ENCODE measurements at places on chromosomes 11 and 22. TPM values are rescaled to one million over a fixed set of nuclear protein-coding genes. Genes with fewer than 3 reads are reported as not detected.

- no peak overlapping the region for H3K27ac ChIP-seq
- no peak overlapping the region for H3K4me3 ChIP-seq
- no peaks in the 10 kb centered on the region for H3K4me1 ChIP-seq
- H3K36me3 ChIP-seq, result no peaks in the 10 kb centered on the region
- no peaks in the 10 kb centered on the region for H3K27me3 ChIP-seq
Measured at GRCh38 chr11:64084951-64085710, 49.4 kb downstream of the FLRT1 start.

DNA sequence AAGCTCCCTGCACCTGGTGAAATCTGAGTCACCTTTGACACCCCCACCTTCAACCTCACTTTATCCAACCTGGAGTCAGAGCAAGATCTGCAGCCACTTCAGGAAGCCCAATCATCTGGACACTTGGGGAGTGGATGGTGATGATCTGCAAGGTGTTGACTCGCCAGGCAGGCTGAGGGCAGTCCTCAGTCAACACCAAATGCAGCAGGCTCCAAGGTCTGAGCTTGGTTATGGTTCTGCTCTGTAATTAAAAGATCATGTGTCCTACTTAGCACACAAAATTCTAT is 446.9 kb downstream of the BRD1 start:
- no peak overlapping the region for H3K4me3 ChIP-seq
- no peaks in the 10 kb centered on the region for H3K36me3 ChIP-seq
- H3K27ac ChIP-seq, result no peak overlapping the region
- no peak for DNase-seq

DNA sequence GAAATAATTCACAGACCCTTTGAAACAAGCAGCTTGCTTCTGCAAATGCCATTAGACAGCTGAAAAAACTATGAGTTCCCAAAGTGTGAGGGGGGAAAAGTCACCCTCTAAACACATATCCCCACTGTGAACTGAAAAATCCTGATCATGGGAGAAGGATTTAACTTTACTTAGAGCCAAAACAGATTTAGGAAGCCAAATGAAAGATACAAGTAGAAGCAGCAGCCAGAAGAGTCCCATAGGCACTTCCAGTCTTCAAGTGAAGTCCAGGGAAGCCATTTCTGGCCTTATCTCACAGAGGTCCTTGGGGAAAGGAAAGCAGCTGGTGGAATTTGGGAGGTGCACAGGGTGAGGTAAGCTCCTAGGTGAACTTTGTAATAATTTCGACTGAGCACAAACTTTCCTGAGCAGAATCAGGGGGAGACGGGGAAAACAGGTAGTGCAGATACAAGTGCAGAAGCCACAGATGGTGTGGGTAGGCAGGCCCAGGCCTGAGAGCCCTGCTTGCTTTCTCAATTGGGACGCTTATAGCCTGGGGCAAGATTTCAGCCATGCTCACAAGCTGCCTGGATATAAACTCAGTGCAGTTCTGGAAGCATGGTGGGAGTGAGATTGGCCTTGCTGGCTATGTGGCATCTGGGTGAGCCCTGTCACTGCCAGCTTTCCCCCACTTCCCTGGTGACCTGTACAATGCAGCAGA is 44.8 kb downstream of the GAS2 start:
- no peaks in the 10 kb centered on the region for H3K4me1 ChIP-seq
- H3K27ac ChIP-seq, result peak overlapping the region; percentile 71
- no peaks in the 10 kb centered on the region for H3K36me3 ChIP-seq
- no peak overlapping the region for H3K4me3 ChIP-seq
- no peak for DNase-seq

DNA sequence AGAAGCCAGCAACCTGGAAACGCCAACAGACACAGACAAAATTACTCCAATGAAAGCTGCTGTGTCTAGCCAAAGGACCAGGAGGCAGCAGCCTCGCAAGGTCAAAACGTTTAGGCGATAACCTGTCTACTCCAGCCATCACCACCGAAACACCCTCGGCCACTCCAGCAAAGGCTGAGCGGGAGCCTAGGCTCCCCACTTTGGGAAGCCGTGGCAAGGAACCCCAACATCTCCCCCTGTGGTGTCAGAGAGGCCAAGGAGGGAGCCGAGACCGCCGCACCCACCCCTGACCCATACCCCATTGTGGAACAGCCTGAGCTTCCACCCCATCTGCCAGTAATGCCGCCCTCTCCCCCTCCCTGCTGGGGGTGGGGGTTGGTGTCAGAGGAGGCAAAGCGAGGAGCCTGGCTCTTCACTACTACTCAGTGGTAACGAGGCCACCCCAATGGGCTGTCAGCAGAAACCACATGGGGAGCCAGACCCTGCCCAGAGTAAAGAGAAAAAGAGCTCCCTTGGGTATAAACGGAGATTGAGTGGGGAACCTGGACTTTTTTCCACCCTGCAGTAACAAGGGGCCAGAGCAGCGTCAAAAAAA is 33.9 kb upstream of the SEPTIN5 start:
- H3K4me1 ChIP-seq, result no peaks in the 10 kb centered on the region
- H3K27me3 ChIP-seq, result no peaks in the 10 kb centered on the region
- no peak overlapping the region for H3K4me3 ChIP-seq
- no peaks in the 10 kb centered on the region for H3K36me3 ChIP-seq

DNA sequence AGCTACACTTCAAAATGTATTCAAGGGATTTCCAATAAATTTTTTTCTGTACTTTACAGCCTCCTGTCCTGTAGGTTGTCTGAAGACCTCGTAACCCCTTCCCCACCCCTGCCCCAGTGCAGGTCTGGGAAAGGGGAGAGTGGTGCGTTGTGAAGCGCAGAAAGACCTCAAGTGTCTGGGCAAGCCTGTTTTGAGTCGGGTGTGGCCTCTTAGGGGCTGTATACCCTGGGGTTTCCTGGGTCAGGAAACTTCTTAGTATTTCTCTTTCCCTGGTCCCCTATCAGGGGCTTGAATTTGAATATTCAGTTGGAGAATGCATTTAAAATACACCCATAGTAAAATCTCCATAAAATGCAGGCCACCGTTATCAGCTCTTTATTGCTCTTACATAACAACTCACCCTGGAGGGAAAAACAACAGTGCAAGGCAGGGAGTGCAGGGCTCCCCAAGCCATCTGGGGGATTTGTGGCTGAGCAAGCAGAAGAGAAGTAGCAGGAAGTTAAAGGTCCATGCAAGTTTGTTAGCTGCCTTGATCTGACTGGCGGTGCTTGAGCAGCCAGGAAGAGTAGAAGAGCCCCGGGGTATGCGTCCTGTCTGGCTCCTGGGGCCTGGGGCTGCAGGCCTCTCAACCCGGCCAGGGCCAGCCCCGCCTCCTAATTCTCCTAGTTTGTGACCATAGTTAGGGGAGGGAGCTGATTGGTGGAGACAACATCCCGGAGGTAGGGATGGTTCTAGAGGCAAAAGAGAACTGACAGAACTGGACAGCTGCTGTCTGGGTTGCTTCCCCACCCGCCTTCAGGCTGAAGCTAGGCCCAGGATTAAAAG is 25.7 kb downstream of the ARHGAP1 start:
- no peak overlapping the region for H3K4me3 ChIP-seq
- DNase-seq, result no peak
- peak overlapping the region; percentile 90 for H3K27ac ChIP-seq
- peaks cover 37% of the 10 kb centered on the region for H3K36me3 ChIP-seq
- H3K27me3 ChIP-seq, result no peaks in the 10 kb centered on the region

GRCh38 chr11:65366340-65366773 is 11.8 kb downstream of the TIGD3 start:
- no peaks in the 10 kb centered on the region for H3K27me3 ChIP-seq
- H3K4me3 ChIP-seq, result no peak overlapping the region
- DNase-seq, result no peak

ZDHHC8 gene
- total RNA-seq, result 14.7 TPM

DNA sequence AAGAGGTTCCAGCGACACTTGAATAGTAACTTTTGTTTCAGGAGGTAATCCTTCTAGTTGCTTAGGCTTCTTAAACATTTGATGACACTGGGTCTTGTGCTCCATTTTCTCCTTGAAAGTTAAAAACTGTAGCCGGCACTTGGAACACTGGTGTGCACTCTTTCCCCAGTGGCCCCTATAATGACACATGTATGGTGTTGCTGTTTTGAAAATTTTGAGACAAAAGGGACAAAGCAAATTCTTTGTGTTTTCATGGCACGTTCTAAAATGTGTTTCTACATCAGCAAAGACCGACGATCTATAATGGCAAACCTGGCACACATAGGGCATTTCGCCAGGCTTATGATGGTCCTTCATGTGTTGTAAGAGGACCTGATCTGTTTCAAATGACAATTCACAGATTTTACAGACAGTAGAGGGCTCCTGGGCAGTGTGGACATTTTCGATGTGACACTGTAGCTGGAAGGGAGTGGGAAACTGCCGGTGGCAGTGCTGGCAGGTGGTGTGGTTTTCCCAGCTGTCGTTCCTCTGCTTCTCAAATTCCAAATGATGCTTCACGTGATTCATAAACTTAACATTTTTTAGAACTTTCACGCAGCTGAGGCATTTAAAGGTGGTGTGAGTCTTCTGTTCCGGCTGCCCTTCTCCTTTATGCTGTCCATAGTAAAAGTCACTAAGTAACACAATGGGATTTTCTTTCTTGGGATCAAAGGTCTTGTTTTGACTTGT is 20.5 kb downstream of the ZNF280B start:
- no peaks in the 10 kb centered on the region for H3K27me3 ChIP-seq
- no peak overlapping the region for H3K4me3 ChIP-seq
- no peaks in the 10 kb centered on the region for H3K36me3 ChIP-seq
- no peaks in the 10 kb centered on the region for H3K4me1 ChIP-seq
- no peak for DNase-seq

DNA sequence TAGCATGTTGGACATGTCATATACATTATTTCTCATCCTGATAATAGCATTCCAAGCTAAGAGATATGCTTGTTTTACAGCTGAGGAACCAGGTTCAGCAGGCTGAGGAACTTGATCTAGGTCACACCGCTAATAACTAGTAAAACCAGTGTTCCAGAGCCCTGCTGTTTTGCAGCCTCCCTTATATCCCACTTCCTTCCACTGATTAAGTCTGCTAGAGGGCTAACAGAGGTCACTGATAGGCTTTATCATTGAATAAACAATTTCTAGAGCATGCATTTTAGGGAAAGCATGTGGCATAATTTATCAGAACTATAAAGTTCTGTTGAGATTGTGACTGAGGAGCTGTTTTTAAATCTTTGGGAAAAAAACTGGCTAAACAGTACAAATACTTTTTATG is 54.0 kb downstream of the UVRAG start:
- H3K4me3 ChIP-seq, result no peak overlapping the region
- no peaks in the 10 kb centered on the region for H3K27me3 ChIP-seq
- H3K4me1 ChIP-seq, result no peaks in the 10 kb centered on the region
- no peaks in the 10 kb centered on the region for H3K36me3 ChIP-seq
- no peak overlapping the region for H3K27ac ChIP-seq

GRCh38 chr11:8060801-8061554 is 20.0 kb upstream of the TUB start:
- no peaks in the 10 kb centered on the region for H3K27me3 ChIP-seq
- no peak for DNase-seq
- peaks cover 22% of the 10 kb centered on the region for H3K4me1 ChIP-seq
- H3K36me3 ChIP-seq, result no peaks in the 10 kb centered on the region

DNA sequence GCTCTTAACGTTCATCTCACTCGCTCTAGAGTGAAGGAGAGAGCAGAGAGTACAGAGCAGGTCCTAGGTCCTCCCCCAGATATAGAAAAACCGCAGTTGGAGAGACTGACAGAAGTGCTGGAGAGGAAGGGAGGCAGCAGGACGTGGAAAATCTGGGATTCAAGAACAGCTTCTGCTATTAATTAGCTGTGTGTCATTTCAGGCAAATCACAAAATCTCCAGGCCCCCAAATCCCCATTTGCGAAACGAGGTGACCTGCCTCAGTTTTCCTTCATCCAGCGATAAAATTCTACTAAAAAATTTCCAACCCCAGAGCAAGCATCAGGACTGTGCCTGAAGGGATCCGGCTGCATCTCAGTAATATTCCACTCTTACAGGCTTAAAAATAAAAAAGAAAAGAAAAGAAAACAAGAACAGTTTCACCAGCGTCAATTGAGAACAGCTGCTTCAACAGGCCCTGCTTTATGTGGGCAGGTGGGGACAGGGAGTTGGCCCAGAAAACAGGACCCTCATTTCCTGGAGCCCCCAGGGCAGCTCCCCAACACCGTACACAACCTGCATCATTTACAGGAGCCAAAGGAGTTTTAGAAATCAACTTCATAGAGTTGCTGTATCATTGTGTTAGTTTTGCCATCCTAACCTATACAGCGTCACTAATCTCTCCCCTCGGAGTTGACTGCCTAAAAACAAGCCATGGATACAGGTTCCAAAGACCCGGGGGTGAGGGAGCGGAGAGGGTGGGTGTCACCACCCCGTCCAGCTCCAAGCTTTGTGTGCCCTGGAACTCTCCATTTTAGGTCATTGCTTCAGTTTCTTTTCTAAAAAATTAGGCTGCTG is 2.3 kb upstream of the MALAT1 start:
- H3K27me3 ChIP-seq, result no peaks in the 10 kb centered on the region
- no peak for DNase-seq
- peak overlapping the region; percentile 100 for H3K27ac ChIP-seq
- peaks cover 54% of the 10 kb centered on the region for H3K4me1 ChIP-seq

DNA sequence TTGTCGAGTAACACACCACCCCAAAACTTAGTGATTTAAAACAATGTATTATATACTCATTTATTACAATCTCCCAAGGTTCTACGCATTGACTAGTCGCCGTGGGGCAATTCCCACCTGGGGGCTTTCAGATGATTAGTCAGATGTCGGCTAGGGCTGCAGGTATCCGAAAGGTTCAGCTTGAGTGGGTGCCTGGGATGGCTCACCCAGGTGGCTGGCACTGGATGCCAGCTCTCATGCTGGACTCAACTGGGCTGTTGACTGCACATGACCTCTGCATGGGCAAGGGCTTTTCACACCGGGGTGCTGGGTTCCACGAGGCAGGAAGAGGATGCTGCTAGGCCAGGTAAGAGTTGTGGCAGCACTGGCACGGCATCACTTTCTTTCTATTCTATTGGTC is 21.9 kb upstream of the MICAL2 start:
- H3K36me3 ChIP-seq, result no peaks in the 10 kb centered on the region
- H3K27me3 ChIP-seq, result no peaks in the 10 kb centered on the region
- no peak overlapping the region for H3K4me3 ChIP-seq
- no peak for DNase-seq
- peak overlapping the region; percentile 36 for H3K27ac ChIP-seq

MS4A15 gene
- total RNA-seq, result not detected

DNAJB7 gene
- not detected for total RNA-seq

- no peaks in the 10 kb centered on the region for H3K36me3 ChIP-seq
- H3K4me3 ChIP-seq, result no peak overlapping the region
- peaks cover 74% of the 10 kb centered on the region for H3K4me1 ChIP-seq
- DNase-seq, result no peak
- H3K27ac ChIP-seq, result peak overlapping the region; percentile 89
- H3K27me3 ChIP-seq, result no peaks in the 10 kb centered on the region
Measured at GRCh38 chr11:119688356-119688755, 40.6 kb downstream of the NECTIN1 start.

Data from esophagus squamous epithelium (tissue), 5 donors.